ENCODE measurements at places on chromosomes 7 and 10.

DNA sequence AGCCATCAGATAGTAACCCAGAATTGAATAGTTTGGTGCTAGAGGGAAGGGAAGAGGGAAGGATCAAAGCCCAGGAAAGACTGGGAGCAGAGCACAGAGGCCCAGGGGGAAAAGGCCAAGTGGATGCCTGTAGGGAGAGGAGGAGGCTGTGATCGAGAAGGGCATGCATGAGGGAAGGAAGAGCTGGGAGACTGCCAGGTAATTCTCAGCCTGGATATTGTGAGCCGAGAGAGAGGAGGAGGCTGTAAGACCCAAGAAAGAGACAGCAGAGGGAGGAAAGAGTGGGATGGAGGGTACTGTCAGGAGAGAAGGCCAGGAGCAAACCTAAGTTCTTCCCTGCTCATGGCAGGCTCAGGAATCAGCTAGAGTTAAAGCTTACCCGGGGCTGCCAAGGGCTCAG is 178.2 kb downstream of the CCDC3 start:
- DNase-seq: no peak

DNA sequence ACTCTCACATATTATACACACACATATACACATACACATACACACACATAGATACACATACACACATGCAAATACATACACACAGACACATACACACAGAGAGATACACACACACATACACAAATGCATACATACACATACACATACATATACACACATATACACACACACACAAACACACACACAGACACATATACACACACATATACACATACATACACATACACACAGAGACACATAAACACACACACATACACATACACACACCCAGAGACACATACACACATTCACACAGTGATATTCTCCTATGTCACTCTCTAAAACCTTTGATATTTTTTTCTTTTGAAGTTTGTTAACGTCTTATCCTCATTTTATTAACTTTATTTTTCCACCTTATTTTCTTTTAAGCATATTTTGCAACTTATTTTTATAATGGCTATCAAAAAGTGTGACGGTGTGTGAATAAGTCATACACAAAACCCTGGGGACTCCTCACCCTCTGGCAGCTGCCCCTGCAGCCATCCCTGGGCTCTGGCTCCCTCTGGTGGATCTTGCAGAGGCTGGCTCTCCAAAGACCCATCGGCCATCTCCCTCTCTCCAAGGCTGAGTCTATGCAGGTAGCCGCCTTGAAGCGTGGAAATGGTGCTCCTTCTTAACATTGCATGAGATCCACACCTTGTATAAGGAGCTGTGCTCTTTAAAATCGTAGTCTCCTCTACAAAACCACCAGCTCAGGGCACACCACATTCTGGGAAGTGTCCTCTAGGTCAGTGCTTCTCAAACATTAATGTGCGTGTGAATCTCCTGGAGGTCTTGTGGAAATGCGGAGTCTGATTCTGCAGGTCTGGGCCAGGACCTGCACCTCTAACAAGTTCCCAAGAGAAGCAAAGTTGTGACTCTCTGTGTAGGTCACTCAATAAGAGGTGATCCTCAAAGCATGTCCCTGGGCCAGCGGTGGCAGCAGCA is 4.1 kb upstream of the C10orf120 start:
- peak; percentile 19 for DNase-seq

GRCh38 chr10:97499561-97500296 is 1.0 kb downstream of the UBTD1 start:
- DNase-seq: no peak

DNA sequence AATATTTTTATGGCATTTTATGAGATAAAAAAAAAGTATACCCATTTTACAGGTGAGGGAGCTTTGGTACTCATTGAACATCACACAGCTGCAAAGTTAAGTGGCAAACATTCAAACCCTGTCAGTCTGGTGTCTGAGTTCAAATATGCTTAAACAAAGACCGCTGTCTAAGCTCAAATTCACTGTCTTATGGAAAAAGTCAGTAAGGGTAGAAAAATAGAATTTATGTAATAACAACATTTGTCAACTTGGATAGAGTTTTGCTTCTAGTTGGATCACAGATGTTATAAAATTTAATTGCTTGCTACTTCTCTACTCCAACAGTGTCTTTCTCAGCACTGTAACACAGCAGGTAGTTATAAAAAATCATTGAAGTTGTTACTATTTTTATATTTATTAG is 161.7 kb upstream of the CSTF2T start:
- no peak for DNase-seq

DNA sequence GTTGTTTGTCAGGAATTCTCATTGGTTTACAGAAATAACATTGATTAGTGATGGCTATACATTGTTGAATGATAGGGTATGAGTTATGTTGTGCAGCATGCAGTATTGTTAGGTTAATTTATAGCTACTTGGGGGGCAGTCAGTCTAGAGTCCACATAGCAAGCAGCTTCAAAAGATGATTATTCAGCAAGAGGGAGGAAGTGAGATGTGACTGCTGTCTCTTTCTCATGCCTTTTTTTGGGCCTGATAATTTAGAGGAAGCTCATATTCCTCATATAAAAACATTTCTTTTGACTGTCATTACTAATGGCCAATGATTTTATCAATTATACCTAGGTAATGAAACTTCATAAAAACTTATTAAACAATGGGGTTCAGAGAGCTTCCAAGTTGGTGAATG is 3.4 kb upstream of the TBRG4 start:
- no peak for DNase-seq

GRCh38 chr7:24750441-24751055 is 6.7 kb downstream of the GSDME start:
- DNase-seq: no peak

GRCh38 chr10:113038183-113038582 is 88.1 kb downstream of the TCF7L2 start:
- DNase-seq: no peak

GRCh38 chr7:19410106-19410505 is 264.9 kb upstream of the FERD3L start:
- DNase-seq: no peak

DNA sequence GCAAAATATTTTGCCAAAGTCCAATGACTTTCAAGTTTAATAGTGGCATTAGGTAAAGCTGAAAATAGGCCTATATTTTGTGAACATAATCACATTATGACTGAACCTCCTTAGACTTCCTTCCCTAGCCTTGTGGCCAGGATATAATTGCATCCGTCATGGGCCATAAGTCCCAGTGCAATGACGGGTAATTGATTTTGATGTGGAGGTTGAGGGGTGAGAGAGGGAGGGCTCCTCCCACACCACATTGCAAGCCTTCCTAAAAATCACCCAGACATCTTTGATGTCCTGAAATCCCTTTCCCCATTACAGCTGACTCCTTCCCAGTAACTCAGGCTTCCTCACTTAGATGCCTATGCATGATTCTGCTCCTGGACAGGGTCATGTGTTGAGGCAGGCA is 25.6 kb downstream of the TAS2R41 start:
- no peak for DNase-seq

GRCh38 chr7:105655500-105656380 is 74.4 kb upstream of the EFCAB10 start:
- no peak for DNase-seq

DNA sequence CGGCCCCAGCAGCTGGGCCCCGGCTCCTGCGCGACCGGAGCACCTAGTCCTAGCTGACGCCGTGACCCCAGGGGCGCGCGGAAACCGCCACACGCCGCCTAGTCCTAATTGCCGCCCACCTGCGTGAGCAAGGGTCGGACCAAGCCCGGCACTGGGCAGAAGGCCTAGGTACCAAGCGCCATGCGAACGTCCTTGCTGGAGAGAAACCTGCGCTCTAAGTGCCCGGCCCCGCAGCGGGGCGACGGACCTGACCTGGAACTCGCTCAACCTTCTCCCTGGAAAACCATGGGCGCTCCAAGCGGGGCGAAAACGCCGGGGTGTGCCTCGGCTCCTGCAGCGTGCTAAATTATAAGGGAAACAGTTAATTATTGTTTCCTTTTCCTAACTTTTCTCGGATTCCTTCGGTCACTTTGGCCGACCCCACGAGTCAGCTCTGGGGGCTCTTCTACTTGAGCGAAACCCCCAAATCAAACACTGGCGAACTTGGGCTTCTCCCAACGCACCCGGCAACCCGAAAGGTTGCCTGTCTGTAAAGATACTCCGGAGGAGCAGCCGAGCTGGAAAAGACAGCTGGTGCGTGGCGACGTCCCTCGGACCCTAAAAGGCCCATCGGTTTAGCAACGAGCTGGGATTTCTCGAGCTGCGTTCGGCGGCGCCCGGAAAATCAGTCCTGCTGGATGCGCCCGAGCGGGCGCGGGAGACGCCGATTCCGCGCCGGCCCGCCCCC is 5.3 kb upstream of the EBF3 start:
- no peak for DNase-seq

- DNase-seq: no peak
Measured at GRCh38 chr7:111108000-111108399, 17.1 kb downstream of the LRRN3 start.

DNA sequence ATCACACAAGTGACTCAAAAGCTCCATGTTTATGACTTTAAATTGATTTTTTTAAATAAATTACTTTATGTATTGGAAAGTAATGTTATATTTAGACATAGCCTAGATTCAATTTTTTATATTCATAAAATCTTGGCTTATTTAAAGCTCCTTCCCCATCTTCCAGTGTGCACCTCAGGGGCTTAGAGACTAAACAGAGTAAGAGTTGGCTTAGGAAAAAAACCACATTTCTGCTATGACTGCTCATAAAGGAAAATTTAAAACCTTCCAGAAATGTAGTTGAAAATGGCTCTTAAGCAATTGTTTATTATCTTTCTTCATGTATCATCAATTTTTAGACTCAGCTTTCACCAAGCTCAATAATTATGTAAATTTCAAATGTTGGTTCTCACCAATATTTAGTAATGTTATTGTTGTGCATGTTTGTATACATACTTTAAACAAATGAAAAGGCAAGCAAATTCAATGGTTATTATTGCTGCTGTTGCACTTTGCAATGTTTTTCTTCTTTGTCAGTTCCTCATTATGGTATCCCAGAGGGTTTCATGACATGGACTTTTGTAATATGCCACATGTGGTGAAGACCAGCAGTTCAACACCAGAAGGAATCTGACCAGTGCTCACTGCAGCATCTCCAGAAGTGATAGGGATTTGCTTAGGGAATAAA is 700.1 kb upstream of the ANKRD30A start:
- DNase-seq: no peak

GRCh38 chr10:71761105-71761511 is 12.2 kb downstream of the VSIR start:
- no peak for DNase-seq

DNA sequence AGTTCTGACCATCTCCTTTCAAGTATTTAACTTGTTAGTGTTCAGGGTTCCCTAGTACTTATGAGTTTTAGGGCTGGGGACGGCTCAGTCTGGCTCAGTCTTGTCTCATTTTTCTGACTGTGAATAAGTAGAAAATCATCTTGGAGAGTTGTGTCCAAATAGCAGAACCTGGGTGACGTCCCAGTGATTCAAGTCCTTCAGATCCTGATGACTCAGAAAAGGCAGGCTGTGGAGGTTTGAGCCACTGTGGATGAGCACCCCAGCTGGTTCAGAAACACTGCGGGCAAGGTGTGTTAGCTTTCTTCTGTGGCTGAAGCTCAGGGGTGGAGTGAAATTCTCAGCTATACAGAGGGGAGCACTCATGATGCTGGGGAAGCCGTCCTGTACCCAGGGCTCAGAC is 154.4 kb upstream of the NPY start:
- DNase-seq: no peak

DNA sequence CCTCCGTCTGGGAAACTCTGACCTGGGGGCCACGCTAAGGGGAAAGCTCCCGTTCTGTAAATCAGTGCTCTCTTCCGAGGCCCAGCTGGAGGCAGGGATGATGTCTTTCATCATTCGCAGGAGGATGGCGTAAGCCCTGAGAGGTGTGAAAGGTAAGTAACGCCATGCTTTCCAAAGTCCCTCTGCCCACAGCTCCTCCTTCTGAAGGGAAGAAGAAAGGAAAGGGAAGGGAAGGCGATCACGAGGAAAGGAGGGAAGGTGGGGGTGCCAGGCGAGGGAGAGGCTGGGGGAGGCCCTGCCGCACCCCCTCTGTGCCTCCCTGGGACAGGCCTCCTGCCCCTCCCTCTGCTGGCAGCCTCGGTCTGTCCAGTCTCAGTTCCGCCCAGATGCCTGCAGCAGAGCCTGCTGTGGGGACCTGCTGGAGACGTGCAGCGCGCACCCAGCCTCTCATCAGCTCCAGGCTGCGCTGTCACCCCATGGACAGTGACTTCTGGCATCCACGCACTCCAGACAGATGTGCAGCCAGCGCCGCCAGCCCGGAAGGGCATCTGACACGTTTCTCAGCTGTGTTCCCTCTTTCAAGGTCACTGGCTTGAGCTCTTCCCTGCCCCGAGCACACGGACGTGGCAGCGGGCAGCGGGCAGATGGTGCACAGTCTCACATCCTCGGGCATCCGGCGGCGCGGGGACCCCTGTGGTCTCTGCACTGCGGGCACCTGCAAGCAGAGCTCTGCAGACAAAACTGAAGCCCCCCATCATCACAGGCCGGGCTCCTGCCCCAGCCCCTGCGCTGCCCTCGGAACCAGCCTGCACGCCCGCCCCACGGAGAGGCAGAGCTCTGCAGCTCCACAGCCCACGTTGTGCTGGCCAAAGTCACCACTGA is 60.6 kb downstream of the INSIG1 start:
- DNase-seq: no peak

DNA sequence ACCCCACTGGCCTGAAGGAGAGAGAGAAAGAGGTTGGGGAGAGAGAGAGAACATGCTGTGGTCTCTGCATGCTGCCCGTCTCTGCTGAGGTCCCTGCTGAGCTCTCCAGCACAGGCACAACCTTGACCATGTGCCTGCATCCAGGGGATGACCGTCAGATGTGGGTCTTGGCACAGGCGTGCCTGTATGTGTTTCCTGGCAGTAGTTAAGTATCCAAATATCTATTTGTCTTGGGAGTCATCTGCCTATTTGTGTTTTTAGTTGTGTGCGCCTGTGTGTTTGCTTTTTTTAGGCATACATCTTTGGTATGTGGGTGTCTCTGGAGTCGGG is 1.9 kb upstream of the UNC5B start:
- DNase-seq: no peak

DNA sequence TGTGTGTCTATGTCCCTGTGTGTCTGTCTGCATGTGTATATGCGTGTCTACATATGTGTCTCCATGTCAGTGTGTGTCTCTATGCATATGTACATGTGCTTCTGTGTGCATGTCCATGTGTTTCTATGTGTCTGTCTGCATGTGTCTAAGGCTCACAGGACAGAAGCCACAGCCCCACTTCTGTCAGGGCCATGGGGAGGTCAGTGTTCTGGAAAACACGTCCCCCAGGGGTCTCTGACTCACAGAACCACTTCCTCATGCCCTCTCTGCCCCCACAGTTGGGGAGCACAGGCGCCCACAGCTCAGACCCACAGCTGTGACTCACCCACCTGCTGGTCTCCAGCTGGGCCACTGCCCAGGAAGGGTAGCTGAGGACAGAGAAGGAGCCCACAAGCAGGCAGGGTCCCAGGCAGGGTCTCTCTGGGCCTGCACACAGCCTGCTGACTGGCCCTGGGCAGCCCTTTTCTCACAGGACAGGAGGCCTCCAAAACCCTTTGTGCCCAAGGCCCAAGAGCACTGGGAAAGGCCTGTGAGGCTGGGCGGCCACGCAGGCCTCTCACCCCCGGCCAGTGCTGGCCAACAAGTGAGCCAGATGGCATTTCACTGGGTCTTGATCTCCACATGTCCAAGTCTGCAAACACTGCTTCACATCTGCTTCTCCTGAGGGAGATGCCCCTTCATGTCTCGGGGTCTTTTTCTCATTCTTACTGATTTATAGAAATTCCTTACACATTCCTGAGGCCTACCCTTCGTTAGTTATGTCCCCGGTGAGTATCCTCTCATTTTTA is 102.9 kb upstream of the FAM20C start:
- DNase-seq: no peak

- no peak for DNase-seq
Measured at GRCh38 chr10:7886056-7886455, 67.8 kb downstream of the TAF3 start.

GRCh38 chr10:100670828-100671479 is 74.4 kb upstream of the PAX2 start:
- no peak for DNase-seq
